ENCODE measurements at places on chromosomes 13 and 19.

DNA sequence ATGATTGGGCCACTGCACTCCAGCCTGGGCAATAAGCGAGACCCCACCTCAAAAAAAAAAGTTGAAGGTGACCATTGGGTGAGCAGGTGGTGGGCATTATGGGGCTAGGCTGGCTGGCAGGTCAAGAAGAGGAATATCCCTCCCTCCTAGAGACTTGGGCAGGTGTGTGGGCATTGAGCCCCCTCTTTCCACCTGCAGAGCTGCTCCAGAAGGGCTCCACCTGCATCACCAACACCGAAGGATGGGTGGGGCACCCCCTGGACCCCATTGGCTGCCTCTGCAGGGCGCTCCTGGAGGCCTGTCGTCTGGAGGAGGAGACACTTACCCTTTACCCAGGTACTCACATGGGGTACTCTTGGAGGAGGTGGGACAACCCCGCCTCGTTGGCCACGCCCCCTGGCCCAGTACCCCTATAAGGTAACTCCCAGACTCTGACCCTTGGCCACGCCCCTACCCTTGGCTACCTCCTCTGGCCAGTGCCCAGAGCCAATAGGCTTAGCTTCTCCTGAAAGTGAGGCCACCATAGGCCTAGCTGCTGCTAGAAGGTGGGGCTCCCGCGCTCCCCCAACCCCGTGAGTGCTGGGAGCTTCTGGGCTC lies 21.9 kb downstream of the ZSWIM4 start:
- no peak for DNase-seq

- no peak for DNase-seq
Measured at GRCh38 chr13:40191186-40191980, 475.1 kb downstream of the FOXO1 start.

GRCh38 chr13:98221234-98221633 lies 44.2 kb upstream of the RNF113B start:
- DNase-seq = no peak

- DNase-seq = no peak
Measured at GRCh38 chr13:33634546-33634982, 183.4 kb upstream of the RFC3 start.

DNA sequence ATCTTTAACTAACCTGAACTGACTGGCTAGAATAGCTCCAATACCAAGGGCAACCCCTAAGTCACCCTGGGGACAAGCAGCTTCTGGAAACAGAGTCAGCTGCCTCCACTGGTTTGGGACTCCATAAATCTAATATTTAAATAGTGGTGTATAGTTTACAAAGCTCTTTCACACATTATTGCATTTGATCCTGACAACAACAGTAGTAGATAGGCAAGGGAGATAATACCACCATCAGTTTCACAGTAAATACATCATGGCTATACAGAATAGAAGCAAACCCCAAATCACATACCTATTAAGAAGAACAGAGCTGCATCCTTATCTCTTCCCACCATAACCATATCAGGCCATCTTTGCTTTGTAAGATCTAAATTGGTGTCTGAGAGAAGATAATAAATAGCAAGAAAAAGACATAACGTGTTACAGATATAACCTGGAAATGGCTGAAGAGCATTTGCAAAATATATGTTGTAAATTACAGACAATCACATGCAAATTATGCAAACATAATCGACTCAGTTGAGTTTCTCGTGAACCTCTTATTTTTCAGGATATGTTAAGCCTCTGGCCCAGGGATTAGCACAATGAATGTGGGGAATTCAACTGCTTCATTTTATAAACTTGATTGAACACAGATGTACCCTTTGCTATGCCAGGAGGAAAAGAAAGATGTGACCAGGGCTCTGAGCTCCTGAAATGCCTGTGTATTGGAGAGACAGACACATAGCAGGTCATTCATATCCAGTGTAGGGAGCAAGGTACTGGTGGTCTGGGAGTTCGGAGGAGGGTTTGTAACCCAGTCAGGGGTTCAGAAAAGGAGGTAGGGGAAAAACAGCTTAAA lies 142.5 kb downstream of the SLC7A1 start:
- no peak for DNase-seq

- no peak for DNase-seq
Measured at GRCh38 chr19:35122687-35123551, 7.3 kb downstream of the FXYD3 start.
